Activated gamma-delta T cell treated with anti-CD3 and anti-CD28 coated beads, Interleukin-2, amount 50 U/mL, for 16 hours (primary cell): ENCODE measurements at places on chromosomes 11 and 22.

DNA sequence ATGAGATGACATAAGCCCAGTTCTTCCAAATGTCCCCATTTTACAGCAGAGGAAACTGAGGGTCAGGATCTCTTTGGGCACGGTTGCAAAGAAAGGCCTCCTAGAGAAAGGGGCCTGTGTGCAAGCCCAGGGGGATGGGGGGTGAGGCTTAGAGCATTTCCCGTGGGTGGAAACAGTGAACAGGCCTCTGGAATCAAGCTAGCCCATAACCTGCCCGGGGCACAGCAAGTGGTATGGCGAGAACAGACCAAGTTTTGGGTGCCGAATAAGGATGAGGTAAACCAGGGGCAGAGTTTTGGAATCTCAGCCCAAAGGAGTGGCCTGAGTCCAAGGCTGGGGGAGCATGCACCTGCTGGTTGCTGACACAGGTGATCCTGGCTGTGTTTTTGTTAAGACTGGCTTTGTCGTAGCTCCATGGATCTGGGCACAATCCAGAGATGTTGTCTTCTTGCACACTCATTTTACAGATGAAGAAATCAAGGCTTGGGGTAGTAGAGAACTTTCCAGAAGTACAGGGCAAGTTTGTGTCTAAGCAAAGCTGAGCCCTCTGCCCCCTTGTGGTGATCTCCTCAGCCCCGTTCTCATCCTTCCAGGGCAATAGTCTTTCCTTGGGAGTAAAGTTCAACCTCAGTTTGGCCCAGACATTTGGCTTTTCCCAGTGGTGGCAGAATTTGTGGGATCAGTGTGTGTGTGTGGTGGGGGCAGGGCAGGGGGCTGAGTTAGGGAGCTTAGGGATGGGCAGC lies 53.5 kb upstream of the MYEOV start:
- DNase-seq, result no peak

GRCh38 chr22:49398115-49398514 lies 429.6 kb downstream of the BRD1 start:
- DNase-seq, result no peak

DNA sequence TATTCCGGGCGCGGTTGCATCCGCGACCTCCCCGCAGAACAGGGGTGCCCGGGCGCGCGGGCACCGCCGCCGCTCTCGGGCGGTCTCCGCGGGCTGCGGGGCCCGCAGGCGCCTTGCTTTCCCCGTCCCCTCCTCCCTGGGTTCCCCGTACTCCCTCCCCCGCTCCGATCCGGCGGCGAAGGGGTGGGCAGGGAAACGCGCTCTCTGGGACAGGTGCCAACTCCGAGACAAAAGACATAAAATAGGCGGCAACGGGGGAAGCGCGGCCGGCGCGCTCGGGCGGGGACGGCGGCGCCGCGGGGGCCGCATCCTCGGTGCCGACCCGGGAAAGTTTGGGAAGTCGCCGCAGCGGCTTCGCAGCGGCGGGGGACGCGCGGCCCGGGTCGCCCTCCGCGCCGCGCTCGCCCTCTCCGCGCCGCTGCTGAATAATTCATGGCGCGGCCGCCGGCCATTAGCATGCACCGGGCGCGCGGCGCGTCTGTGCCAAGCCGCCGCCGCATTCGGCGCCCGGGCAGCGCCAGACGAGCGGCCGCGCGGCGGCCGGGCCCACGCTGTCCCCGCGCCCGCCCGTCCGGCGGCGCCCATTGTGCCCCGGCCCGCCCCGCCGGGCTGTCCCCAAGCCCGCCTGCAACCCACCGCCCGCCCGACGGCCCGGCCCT lies 78.7 kb upstream of the PPARA start:
- no peak for DNase-seq

- DNase-seq, result no peak
Measured at GRCh38 chr11:102332611-102332994, 14.4 kb upstream of the BIRC2 start.

- peak; percentile 42 for DNase-seq
Measured at GRCh38 chr11:94511932-94512781, at the start of gene C11orf97. Gene C11orf97, plus strand, starts transcription at chr11:94512461. Its CDS starts 68 bp downstream, at chr11:94512529.

- DNase-seq, result no peak
Measured at GRCh38 chr11:2702771-2703362, 3.1 kb upstream of the KCNQ1OT1 start.

GRCh38 chr22:33806191-33806590 lies 114.1 kb downstream of the LARGE1 start:
- no peak for DNase-seq

GRCh38 chr11:70675697-70676374 lies 277.5 kb downstream of the CTTN start:
- DNase-seq, result no peak

DNA sequence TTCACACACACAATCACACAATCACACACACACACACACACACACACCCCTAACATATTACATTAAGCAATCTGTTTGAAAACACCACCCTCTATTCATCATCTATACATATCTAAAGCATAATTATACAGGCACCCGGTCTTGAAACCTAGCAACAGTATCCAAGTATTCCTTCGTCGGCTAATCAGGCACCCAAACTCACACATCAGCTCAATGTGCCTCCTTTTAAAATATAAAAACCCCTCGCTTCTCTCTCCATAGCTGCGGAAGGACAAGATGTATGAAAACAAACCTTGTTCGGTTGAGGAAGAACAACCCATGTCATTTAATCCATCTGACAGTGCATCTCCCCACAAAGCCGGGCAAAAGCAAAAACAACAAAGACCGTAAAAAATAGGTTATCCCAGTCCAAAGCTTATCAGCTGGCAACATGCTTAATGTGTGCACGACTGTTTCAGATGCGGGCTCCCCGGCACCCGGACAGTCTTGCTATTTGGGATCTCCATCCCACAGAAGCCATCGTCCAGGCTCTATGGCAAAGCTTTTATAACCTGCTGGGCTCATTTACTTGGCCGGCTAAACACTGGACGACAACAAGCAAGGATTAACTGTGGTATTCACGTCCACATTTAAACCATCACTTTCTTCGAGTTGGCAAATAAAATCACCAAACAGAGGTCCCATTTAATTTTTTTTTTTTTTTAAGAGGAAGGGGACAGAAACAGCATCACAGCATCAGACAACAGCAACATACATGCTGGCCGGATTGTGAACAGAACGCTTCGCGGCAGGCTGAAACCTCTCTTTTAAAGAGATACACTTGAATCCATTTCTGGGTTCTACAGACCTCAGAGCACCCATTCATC lies 365.5 kb downstream of the SHANK2 start:
- no peak for DNase-seq

- DNase-seq, result no peak
Measured at GRCh38 chr11:5746614-5747013, 7.4 kb upstream of the OR52N4 start.

DNA sequence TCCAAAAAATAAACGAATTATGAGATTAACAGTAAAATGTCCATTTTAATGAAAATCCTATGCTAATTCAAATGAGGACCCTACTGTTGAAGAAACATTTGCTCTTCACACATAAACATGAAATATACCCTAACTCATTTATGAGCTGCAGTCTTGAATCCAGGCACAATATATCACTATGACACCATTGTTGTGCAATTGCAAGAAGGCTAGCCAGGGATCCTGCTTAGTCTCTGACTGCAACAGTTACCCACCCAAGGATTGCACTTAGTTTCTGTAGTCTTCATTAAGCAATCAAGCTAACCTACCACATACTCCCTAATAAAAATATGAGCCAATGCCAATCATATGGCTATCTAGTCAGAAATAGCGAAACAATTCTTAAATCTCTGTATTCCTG lies 981.0 kb upstream of the FAT3 start:
- no peak for DNase-seq

GRCh38 chr22:29385748-29386147 lies 2.6 kb downstream of the AP1B1 start:
- no peak for DNase-seq

DNA sequence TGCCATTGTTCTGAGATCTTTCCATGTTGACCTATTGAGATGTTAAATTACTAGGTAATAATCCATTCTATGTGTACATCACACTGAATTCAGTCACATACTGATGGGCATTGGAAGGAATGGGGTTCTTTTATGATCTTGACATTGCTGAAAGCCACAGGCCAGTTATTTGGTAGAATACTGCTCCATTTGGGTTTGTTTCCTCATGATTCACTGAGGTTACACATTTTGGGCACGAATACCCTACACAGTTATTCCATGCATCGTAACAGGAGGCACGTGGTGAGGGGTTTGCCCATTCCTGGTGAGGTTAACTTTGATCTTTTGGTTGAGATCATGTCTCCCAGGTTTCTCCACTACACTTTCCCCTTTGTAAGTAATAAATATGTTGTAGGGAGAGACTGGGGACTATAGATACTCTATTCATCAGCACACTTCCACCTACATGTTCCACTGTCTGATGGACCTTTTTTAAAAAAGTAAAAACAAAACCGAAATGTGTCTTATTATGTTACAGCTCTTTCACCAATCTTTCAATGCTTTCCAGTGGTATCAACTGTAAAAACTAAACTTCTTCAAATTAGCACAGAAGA lies 12.0 kb upstream of the FOLR1 start:
- no peak for DNase-seq
